ENCODE measurements at places on chromosomes 6 and 20.

DNA sequence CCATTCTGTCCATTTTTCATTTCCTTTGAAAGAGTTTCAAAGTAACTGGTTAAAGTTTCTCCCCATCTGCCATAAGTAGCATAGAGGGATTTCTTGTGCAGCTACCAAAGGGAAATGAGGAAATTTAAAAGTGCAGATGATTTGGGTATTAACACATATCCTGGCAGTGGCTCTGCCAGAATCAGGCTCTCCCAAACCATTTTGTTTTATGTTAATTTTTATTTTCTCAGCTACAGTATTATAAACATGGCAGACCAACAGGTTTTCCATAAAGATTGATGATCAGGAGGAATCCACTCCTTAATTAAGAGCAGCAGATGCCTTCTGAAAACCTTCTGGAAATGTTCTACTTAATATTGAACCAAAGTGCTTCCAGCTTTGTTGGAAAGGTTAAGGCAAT lies 13.9 kb downstream of the PLCB4 start:
- no peak for DNase-seq

- DNase-seq: no peak
These were observed 604.6 kb upstream of the IMPG1 start for GRCh38 chr6:76677017-76677416.

DNA sequence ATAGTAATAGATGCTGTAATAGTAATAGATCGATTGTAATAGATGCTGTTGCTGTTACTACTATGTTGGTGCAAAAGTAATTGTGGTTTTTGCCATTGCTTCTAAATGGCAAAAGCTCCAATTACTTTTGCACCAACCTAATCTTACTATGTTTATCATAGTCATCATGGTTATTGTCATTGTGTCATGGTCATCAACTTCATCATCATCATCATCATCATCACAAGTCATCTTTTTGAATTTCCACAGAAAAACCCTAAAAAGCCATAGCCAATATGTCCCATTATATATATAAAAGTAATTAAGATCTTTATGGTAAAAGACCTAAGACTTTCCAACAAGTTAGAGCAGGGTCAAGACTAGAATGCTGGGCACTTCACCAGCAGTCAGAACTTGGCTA lies 435.1 kb upstream of the MARCKS start:
- DNase-seq: no peak

DNA sequence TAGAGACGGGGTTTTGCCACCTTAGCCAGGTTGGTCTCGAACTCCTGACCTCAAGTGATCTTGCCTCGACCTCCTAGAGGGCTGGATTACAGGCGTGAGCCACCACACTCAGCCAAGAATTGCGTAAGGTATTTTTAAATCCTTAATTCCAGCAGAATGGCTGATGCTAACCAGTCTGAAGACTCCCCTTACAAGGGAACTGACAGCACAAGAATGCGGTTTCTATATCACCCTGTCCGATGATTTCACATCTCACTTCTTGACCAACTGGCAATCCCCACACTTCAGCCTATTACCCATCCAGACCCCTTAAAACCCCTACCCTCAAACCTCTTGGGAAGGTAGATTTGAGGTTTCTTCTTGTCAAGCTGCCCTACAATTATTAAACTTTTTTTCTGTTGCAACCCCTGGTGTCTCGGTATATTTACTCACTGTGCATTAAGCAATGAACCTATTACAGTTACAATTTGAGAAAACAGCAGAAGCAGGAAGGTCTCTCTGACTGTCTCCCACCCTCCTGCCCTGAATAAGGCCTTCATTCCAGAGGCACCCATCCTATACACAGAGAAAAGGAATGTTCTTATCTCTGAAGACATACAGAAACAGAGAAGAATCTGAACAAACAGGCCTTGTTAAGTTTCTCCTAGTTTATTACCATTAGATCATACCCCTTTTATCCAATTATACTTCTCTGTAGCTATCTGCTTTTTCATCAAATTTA lies 164.9 kb downstream of the ARHGAP18 start:
- DNase-seq: no peak

- no peak for DNase-seq
These were observed 13.8 kb upstream of the SDHAF4 start for GRCh38 chr6:70552974-70553373.

DNA sequence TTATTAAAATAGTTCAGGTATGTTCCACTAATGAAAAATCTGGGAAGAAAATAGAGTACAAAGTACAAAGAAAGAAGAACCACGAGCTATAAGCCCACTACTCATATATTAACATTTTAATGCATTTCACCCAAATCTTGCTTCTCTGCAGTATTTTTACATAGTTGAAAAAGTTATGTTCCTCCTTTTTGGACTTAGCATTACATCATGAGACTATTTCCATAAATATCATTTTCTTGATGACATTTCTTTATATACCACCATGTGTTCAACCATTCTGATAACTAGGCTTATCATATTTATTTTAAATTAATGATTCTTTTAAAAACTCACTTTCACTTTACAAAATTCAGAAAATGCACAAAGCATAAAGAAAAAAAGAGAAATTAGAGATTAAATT lies 3.0 kb downstream of the IPCEF1 start:
- DNase-seq: no peak

DNA sequence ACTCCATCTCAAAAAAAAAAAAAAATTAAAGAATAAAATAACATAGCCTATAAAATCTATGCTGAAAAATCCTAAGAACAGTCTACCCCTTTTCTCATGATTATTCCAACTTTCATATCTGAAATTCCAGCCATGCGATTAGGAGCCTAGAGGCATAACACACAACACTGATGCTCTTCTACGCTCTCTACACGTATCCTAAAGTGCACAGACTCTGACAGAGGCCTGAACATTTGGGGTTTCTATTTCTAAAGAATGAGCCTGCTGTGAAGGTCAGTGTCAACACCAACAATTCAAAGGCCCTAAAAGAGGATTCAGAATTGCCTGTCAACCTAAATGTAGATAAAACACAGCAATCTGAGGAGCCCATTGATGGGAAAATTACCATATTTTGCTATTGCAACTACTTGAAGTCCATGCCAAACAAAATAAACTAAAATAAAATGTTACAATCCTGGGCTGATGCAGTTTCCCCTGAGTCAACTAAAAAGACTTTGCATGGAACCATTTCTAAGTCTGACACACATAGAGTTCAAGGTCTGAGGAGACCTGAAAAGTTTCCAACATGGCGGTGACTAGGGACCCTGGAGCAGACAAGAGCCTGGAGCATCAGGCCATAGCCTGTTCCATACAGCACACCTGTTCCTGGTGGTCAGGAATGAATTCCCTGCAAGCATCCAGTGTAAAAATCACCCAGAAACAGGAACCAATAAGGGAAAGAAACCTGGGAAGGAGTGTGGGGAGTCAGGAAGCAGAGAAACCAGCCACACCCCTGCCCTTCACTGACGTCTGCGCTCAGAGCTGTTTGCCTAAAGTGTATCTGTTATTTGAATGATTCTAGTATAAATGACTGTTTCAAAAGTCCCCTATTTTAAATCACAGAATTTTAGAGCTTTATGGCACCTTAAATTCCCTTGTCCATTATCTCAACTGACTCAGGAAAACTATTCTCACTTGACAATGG lies 11.8 kb downstream of the NINL start:
- no peak for DNase-seq

- DNase-seq: no peak
These were observed 65.4 kb upstream of the SLCO4A1 start for GRCh38 chr20:62576815-62577489.
